HuH-7.5 (cell line): ENCODE measurements at places on chromosomes 6 and 20.

- no peak for DNase-seq
Observed at GRCh38 chr6:47076422-47077344, 34.6 kb upstream of the ADGRF1 start.

DNA sequence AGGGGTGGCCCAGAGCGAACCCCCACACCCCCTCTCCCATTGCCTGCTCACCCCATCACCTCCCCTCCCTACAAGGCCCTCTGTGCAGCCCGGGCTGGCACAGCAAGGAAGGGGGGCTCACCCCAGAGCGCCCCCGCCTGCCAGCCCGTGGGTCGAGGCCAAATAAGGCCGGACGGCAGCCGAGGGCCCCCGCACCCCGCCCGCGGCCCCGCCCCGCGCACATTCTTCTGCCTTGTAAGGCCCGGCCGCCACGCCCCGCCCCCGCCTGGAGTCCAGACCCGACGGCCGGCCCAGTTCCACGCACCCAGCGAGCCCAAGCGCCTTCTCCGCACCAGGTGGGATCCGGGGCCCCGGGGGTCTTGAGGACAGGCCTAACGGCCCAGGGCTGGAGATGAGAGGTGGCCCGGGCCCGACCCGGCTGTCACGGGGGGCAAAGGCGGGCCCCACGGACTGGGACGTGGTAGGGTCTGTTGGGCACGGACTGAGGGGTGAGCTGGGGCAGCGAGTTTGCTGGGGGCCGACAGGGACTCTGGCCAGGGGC, at the start of gene MYL9:
TSS of gene MYL9 (plus strand) at position 293 of the 541 bp plus-strand sequence. CDS start 3,366 bp downstream, outside the sequence.
- peak; percentile 31 for DNase-seq

DNA sequence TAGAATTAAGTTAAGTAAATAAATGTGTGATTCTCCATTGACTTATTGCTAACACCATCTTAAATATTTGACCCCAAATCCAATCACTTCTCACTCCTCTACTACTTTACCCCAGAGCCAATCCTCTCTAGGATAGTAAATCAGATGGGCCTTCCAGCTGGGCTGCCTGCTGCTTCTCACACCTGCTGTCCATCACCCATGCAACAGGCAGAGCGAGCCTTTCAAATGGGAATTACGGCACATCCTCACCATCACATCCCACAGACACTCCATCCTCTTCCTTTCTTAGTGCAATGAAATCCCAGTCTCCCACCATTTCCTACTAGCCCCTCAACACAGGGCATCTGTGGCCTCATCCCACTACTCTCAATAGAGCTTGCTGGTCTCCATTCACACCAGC, 34.0 kb downstream of the HLA-F start:
- DNase-seq: no peak

DNA sequence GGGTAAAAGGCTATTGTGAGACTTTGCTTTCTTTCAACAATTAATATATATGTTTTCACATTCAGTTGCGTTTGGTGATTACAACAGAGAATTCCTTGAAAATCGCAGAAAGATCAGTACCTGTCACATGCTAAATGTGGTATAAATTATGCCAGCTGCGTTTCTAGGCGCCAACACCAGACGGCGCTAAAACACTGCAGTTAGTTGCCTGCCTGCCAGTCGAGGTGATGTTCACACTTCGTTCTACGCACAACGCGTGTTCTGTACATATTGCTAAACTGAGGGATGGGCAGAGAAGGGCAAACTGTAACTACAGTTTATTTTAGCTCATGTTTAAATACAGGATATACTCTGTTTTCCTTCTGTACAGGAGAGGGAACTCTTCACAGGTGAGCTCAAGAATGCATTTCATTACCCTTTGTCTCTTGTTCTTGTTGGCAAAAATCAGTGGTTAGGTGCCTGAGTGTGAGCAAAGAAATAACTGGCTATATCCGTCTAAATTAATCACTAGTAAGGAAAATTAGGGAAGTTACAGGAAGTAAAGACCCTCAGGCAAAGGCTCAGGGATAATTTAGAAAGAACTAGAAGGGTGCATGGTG, 100.1 kb upstream of the RGS17 start:
- DNase-seq: peak; percentile 20

- no peak for DNase-seq
Observed at GRCh38 chr6:27492631-27493190, 19.8 kb upstream of the ZNF184 start.

GRCh38 chr6:6008648-6009421, 2.1 kb upstream of the NRN1 start:
- peak; percentile 86 for DNase-seq

GRCh38 chr6:142907544-142907943, 37.4 kb downstream of the HIVEP2 start:
- DNase-seq: no peak
